NCI-H2081 (cell line): ENCODE measurements at places on chromosomes 16 and 17.

- DNase-seq = no peak
Observed at GRCh38 chr16:26756633-26757032, 310.1 kb upstream of the C16orf82 start.

GRCh38 chr16:49776085-49776595 is 79.8 kb downstream of the ZNF423 start:
- no peak for DNase-seq

GRCh38 chr17:27939474-27940465 is 46.6 kb upstream of the LYRM9 start:
- DNase-seq = no peak

GRCh38 chr16:49598383-49599170 is 225.0 kb downstream of the C16orf78 start:
- no peak for DNase-seq

GRCh38 chr16:84864326-84864955 is 44.7 kb downstream of the CRISPLD2 start:
- no peak for DNase-seq
